Kidney glomerular epithelial cell (primary cell): ENCODE measurements at places on chromosomes 12 and 14.

GRCh38 chr14:51327376-51327775 is 87.3 kb downstream of the TMX1 start:
- peak; percentile 31 for DNase-seq

- DNase-seq, result no peak
These were observed 38.9 kb upstream of the MAP1LC3B2 start for GRCh38 chr12:116520225-116520760.

DNA sequence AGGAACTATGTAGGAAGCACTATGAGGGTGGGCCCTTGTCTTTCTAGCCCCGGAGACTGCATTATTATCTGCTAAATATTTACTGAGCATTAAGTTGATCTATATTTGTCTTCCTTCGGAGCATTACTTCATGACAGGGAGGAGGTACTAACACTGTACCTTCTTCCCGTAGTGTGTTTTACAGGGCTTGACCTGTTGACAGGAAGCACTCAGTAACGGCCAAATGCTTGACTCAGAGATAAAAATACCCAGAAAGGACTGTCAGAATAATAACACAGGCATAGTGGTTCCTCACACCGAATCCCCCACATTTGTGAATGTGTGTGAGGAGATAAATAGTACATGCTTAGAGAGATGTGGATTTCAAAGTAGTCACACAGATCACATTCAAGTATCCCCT is 466.6 kb downstream of the EGLN3 start:
- peak; percentile 49 for DNase-seq

DNA sequence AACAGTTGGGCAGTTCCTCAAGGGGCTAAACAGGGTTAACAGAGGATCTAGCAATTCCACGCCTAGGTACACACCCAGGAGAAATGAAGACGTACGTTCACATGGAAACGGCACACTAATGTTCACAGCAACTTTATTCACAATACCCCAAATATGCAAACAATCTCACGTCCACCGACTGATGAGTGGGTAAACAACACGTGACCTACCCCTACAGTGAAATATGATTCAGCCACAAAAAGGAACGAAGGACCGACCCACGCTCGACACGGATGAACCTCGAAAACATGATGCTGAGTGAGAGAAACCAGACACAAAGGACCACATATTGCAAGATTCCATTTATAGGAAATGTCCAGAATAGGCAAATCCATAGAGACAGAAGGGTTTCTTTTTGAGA is 112.7 kb downstream of the NCOR2 start:
- DNase-seq, result no peak

GRCh38 chr14:30648471-30648870 is 26.4 kb downstream of the SCFD1 start:
- no peak for DNase-seq

- DNase-seq, result no peak
These were observed 183.8 kb downstream of the ACSS3 start for GRCh38 chr12:81261508-81262207.

- DNase-seq, result no peak
These were observed 582.5 kb downstream of the NRXN3 start for GRCh38 chr14:78752518-78753188.

GRCh38 chr14:89767131-89767530 is 187.4 kb downstream of the EFCAB11 start:
- DNase-seq, result no peak

DNA sequence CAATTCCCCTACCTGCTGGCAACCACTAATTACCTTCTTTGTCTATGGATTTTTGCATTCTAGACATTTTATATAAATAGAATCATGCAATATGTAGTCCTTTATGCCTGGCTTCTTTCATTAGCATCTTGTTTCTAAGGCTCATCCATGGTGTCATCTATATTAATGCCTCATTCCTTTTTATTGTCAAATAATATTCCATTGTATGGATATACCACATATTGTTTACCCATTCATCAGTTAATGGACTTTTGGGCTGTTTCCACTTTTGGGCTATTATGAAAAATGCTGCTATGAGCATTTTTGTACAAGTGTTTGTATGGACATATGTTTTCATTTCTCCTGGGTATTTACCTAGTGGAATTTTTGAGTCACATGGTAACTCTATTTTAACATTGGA is 18.0 kb downstream of the CYP46A1 start:
- DNase-seq, result no peak

- DNase-seq, result no peak
These were observed 11.1 kb downstream of the RASSF3 start for GRCh38 chr12:64621257-64621942.

DNA sequence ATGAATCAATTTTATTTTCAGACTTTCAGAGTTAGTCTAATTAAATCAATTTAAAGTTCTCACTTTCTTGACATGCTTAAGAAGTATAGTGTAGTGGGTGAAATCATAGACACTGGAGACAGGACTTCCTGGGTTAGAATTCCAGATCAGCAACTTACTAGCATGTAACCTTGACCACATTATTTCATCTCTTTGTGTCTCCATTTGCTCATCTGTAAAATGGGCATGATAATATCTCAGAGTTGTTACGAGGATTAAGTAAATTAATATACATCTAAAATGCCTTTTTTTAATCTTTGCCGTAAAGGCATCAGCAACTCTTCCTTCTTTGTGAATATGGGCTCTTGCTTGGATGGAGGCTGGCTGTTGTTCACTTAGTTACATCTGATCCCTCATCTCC is 1.3 kb upstream of the ERGIC2 start:
- no peak for DNase-seq

GRCh38 chr14:52918486-52918885 is 32.4 kb downstream of the FERMT2 start:
- peak; percentile 30 for DNase-seq

DNA sequence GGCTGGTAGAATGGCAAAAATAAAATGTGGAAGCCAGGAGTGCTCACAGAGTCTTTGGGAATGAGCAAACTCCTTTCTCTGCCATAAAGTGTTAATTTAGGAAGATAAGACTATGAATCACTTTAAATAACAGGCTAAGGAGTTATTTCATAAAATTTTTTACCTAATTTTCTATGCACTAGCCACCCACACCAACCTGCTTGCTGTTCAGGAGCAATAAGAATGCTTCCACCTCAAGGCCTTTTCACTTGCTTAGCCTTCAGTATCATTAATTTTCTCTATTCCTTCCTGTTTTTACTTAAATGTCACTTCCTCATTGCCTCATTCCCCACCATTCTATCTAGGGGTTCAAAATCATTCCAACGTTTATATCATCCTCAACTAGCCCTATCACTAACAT is 326.8 kb downstream of the CCER1 start:
- DNase-seq, result no peak

- peak; percentile 26 for DNase-seq
These were observed 8.4 kb downstream of the NIN start for GRCh38 chr14:50822501-50823042.

DNA sequence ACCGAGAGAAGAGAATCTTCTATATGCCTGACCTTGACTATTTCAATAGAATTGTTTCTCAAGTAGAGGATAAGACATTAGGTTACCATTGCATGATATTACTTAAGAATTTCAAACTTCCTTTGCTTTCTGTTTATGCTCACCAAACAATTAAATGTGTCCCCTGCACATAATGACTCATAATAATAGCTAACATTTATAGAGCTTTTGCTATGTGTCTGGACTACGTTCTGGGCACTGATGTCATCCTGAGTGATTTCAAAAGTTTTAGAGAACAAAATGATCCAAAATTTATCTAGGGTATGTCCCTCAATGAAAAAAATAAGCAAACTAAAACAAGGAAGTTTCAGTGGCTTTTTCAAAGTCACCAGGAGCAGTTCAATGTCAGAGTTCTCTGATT is 38.8 kb downstream of the SLC15A5 start:
- DNase-seq, result no peak

GRCh38 chr12:100668945-100669536 is 95.6 kb downstream of the GAS2L3 start:
- DNase-seq, result peak; percentile 69

GRCh38 chr12:99380701-99381100 is 266.9 kb upstream of the GARIN6 start:
- no peak for DNase-seq

DNA sequence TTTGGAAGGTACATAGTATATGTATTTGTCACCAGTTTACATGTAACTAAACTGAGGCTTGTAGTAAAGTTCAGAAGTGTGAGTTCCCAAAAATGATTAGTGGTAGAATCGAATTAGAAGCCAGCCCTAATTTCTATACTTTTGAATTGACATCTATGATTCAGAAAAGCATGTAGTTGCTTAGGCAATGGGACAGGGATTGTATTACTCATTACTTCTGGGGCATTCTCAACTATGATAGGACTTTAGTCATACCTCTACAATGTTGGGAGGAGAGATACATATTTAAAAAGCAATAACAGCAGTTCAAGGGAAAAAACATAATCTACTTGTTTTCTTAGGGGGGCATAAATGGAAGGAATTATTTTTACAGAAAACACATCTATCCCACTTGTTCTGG is 277.9 kb upstream of the E2F7 start:
- DNase-seq, result no peak

GRCh38 chr12:15393995-15394394 is 71.7 kb downstream of the PTPRO start:
- no peak for DNase-seq

DNA sequence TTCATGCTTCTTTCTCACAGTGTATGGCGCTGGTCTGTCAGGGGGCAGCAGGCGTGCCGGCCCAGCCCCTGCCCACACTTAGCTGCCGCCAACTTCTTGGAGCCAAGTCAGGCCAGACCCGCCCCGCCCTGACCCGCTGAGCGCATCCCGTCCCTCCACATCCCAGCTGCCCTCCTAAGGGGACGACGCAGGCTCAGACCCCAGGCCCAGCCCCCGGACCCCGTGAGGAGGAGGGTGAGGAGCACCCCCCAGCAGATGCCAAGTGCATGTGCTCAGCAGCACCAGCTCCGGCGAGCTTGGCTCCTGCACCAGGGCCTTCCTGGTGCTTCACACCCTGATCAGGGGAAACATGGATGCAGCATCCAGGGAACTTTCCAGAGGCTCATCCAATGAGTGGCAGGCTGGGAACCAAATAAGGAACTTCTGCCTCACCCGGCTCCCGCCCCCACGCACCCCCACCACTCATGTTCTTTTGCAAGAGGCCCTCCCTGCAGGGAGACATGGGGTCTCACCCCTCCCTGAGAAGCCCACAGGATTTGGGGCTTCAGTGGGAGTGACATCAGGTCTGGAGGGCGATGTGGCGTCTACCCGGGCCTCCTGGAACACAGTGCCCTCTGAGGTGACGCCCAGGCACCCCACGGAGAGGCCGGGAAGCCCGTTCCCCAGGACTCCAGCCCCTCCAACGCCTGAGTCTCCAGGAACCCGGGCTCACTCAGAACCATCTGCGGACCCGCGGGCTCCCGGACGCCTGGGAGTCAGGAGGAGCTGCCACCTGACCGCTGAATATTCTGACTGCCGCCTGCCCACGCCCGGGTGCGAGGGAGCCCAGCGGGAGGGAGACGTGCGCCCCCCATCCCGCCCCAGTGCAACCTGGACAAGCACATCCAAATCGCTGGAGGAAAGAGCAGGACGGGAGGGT is 70.0 kb upstream of the GALNT9 start:
- DNase-seq, result no peak

- no peak for DNase-seq
These were observed 36.0 kb upstream of the TDRD9 start for GRCh38 chr14:103892247-103892646.

GRCh38 chr14:81394739-81395138 is 5.4 kb downstream of the STON2 start:
- DNase-seq, result no peak

DNA sequence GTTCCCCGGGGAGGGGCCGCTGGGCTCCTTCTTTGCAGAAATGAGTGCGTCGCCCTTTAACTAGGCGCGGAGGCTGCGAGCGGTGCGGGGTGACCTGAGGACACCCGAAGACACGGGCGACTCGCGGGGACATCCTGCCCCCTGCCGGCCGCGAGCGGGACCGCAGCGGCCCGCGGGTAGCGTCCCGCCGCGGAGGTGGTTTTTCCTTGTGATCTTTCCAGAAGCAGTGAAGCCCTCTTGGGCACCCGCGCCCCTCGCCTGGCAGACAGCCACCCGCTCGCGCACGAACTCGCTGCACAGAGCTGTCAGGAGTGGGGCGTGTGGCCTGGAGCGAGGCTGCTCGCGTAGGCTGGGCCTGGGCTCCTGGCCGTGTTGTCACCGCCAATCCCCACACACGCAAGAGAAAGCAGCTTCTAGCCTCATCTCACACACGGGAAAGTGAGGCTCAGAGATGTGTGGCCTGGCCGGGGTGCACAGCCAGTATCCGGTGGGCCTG is 67.2 kb downstream of the DIO3 start:
- peak; percentile 35 for DNase-seq

DNA sequence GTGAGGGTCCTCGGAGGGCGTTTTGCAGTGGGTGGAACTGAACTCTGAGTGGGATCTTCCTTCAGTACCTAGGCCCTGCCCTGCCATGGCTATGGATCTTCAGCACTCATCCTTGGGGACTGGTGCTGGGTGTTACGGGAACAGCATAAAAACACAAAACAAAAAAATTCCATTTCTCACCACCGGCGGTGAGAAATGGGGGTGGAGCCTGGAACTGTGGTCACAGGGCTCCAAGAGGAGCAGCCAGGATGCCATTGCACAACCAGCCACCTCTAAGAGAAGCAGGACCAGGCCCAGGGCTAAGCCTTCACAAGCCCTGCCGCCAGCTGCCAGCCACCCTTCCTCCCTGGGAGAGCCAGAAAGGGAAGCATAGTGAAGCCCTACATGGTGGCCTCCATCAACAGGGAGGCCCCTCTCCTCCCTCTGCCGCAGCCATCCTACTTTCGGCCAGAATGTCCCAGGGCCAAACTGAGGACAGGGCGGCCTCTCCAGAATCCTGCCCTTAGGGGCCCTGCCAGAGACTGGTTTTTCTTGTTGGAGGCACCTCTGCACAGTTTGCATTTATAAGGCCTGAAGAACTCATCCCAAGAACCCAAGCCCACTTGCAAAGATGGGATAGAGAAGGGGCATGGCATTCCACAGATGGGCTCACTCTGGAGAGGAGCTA is 76.5 kb downstream of the VCPKMT start:
- DNase-seq, result no peak

DNA sequence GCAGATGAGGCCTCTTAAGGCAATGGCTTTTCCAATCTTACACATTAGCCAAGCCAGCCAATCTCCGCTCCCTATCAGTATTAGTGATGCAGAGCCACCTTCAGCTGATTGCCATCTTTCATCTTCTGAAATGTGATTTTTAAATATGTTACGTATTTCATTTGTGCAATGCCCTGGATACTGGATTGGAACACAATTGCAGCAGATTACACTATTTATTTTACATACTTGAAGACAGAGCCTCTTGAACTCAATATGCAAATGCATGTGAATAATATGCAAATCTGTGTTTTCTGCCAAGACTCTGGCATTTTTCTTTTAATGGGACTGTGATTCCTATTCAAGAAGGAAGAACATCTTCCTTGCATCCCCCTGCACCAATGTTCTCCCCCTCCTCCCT is 90.5 kb downstream of the GRIN2B start:
- DNase-seq, result no peak
